ENCODE measurements at places on chromosomes 6 and 20.

DNA sequence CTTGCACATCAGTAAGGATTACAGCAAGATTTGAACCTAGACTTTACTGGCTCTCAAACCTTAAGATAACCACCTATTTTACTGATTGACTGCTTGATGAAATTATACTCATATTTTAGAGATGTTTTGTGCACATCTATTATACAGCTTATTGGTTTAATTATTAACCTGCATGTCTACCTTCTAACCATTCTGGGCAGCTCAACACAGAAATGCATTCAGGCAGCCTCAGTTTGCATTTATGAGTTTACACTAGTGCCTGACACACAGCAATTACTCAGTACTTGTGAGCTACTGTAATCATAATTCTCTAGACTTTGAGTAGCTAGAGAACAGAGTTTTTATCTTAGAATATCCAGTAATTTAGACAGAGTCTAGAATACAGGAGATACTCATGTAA is 273.9 kb upstream of the THEMIS start:
- DNase-seq = no peak

DNA sequence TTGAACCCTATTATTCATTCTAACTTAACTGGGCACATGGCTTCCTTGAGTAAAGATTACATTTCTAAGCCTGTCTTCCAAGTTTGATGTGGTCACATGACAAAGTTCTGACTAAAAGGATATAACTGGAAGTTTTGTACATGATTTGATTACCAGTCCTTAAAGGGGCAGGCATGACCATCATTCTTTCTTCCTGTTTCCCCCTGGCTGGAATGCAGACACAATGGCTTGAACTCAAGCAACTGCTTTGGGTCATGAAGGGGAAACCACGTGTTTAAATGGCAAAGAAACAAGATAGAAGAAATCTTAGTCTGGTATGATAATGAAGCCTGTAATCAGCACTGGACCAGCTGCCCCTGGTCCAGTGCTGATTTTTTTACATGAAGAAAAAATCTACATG is 15.6 kb upstream of the SHLD1 start:
- peak; percentile 31 for DNase-seq

GRCh38 chr6:165844801-165845364 is 181.8 kb upstream of the PDE10A start:
- DNase-seq = no peak

DNA sequence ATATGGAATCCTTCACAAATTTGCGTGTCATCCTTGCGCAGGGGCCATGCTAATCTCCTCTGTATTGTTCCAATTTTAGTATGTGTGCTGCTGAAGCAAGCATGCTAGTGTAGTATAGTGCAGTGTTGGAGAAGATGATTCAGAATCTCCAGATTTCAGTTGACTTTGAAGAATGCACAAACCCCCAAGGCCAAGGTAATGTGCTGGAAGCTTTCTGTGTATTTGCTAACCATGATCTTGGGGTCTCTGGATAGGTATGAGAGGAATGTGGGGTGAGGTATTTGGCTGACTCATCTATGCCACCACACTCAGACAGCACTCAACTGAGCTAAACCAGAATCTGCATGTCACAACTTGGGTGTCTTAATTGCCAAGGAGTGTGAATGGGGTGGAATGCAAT is 42.6 kb upstream of the DEK start:
- peak; percentile 5 for DNase-seq

GRCh38 chr6:159533568-159533967 is 159.5 kb downstream of the SOD2 start:
- no peak for DNase-seq

- DNase-seq = no peak
Observed at GRCh38 chr6:13139119-13139518, 189.2 kb downstream of the TBC1D7 start.

DNA sequence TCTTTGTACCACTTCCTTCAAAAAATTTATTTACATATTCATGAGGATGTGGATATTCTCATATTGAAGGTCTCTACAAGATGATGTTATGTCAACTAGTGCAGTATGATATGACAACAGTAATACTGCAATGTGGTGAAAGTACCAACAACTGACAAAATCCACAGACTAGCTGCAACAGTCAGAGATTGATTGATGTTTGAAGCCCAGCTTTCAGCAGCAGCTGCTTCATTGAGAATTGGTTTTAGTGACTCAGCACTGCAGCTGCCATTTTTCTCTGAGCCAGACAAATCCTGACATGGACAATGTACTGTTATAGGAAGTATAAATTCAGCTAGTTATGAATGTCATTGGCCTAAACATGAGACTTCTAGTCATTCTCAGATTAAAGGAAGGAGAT is 53.8 kb downstream of the PKIB start:
- no peak for DNase-seq

DNA sequence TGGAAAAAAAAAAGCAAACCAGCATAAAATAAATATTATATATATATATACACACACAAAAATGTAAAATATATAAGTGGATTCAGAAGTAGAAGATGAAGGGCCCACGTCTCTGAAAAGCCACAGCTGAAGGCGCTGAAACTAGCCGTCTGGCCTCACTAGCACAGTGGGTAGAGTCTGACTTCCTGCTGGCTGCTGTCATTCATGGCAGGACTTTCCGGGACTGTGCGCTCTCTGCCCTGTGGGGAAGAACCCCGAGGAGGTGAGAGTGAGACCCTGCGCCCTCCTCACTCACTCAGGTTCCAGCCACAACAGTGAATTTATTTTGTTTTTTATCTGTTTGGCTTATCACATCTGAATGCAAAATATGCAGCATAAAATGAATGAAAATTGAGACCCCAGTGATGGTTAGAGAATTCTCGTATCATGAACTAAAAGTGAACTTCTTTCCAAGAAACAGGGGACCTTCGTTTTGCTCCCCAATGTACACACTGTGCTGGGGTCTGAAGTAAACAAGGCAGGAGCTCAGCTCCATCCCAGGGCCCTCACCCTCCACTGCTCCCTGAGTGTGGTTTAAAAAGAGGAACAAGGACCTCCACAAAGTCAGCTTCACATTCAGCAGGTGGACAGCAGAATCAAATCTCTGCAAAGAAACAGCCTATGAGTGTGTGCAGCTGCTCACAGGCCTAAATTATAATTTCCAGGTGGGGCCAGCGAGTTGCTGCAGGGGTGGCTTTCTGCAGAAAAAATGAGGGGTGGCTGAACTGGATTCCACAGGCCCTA is 1.3 kb upstream of the RAMACL start:
- DNase-seq = no peak

DNA sequence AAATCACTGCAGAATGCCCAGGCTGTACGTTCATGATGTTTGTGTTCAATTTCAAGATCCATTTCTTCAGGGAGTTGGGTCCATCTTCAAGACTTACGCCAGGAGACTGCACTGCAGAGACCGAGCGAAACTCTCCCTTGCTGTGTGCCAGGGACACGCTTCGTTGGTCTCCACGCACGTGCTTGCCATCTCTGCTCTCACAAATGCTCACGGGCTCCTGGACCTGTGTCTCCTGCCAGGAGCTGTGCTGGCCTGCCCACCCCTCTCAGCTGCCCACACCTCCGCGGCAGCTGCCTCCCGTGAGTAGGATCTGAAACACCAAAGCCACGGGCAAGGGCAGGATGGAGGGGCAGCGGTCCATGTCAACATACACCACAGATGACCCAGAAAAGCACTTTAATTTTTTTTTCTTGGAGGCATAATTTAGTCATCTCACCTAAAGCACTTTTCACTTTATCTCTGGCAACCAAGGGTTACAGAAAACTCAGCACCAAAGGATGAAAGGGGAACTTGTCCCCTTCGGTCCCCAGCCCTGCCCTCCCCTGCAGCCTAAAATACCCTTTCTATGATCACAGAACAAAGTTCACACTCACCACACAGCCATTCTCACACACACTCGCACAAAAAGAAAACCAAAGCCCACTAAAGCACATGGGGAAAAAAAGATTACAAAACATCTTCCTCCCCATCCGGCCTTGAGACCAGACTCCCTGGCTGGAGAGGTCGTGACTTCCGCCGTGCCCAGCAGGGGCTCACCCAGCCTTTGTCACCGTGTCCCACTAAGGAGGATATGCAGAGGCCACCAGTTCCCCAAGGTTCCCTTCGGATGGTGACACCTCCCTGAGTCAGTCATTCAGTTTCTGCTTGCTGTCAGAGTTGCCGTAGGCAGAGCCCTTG is 137.9 kb downstream of the AGPAT4 start:
- DNase-seq = no peak

GRCh38 chr20:47382746-47383415 is 26.4 kb upstream of the ZMYND8 start:
- no peak for DNase-seq

- DNase-seq = no peak
Observed at GRCh38 chr6:16956361-16956760, 145.5 kb upstream of the STMND1 start.

DNA sequence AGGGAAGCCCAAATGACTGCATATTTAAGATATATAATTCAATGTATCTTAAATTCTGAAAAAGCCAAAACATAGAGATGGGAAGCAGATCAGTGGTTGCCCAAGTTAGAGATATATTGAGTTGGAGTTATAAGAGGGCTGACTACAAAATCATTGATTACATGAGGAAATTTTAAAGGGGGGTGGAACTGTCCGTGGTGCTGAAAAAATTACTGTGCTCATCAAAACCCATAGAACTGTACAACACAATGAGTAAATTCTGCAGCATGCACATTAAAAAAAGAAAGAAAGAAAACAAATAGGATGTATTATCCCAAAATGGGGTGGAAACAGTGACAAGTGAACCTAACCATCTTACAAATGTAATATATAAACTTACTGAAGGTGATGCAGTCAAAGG is 100.9 kb downstream of the FUT9 start:
- no peak for DNase-seq

DNA sequence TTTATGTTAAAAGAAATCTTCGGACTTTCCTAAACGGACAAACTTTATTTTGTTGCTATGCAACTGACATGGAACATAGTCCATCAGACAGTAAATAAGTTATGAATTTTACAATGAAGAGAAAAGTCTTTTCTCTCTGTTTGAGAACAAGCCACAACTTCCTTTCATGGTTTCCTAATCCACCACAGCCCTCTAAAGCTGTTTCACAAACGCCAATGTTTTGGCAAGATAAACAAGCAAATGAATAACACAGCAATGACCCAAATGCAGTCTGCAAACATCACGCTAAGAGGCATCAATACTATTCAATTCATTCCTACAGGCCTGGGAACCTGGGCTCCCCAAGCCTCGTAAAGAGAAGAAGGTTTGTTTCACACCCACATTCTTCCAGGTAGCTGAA is 60.4 kb downstream of the HAO1 start:
- DNase-seq = peak; percentile 37

DNA sequence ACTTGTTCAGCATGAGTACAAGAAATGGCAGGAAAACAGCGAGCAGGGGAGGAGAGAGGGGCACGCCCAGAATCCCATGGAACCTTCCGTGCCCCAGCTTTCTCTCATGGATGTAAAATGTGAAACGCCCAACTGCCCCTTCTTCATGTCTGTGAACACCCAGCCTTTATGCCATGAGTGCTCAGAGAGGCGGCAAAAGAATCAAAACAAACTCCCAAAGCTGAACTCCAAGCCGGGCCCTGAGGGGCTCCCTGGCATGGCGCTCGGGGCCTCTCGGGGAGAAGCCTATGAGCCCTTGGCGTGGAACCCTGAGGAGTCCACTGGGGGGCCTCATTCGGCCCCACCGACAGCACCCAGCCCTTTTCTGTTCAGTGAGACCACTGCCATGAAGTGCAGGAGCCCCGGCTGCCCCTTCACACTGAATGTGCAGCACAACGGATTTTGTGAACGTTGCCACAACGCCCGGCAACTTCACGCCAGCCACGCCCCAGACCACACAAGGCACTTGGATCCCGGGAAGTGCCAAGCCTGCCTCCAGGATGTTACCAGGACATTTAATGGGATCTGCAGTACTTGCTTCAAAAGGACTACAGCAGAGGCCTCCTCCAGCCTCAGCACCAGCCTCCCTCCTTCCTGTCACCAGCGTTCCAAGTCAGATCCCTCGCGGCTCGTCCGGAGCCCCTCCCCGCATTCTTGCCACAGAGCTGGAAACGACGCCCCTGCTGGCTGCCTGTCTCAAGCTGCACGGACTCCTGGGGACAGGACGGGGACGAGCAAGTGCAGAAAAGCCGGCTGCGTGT is 11.6 kb downstream of the TNFAIP3 start:
- DNase-seq = no peak

DNA sequence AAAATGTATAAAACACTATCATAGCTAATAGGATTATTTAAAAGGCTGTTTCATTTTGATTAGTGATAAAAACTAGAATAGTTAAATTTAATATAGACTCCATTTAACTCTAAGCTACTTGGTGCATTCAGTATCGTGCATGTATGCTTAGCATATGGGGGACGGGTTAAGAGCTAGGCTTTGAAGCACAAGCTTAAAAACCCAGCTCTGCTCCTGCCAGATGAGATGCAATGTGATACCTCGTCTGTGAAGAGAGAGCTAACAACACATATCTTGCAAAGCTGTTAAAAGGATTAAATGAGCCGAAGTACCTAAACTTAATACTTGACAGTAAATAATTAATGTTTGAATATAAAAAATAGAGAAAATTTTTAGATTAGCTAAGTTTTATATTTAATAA is 42.2 kb downstream of the DTNBP1 start:
- DNase-seq = no peak

DNA sequence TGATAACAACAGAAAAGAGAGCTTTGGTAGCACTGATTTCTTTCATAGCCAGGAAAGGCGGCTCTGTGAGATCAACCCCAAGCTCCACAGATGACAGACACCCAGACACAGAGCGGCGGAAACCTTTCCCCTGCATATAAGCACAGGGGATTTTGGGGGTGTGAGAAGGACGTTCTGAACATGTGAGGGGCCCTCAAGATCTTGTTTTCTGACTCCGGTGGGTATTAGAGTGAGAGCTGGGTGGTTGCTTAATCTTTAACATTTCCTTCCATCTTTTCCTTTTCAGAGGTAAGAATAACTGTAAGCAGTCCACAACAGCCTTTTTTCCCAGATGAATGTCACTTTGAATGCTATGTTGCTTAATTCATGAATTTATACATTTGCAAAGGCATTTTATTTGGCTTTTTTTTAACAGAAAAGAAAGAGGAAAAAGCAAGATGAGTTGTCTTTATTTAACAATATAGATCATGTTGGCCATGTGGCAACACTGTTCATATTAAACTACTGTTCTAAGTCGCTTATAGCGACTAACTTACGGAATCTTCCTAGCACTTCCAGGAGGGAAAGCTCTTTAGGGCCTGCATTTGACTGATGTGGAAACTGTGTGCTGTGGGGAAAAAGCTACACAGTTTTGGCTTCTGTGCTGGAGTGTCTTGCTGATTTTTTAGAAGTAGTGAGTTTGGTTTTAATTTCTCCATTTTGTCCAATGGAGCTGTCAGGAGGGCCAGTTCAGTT is 80.5 kb upstream of the NAA20 start:
- DNase-seq = no peak

DNA sequence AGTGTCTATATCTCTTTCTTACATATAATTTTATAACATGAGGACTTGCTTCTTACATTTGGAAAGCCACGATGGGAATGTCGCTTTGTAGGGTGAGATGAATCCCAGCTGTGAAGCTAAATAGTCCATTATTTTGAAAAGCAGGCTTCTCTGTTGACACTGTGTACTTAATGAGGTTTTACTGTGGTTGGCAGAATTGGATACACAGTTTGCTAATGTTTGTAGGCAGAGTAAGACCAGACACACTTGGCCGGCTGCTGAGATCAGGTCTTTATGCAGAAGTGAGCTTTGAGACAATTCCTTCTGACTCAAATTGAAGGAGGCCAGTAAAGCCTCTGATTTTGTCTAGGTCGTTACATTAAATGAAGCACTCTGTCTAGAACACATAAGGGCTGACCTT is 93.0 kb downstream of the NDUFAF5 start:
- no peak for DNase-seq

- DNase-seq = no peak
Observed at GRCh38 chr6:111406200-111406721, 76.8 kb downstream of the REV3L start.

GRCh38 chr6:3484946-3485345 is 28.1 kb upstream of the SLC22A23 start:
- DNase-seq = no peak

All from cardiac muscle cell (in vitro differentiated cells and primary cell).